Thymus (tissue), 14 donors: ENCODE measurements at places on chromosomes 1 and 21.
A peak's percentile ranks its signal among the peaks of the same experiment; 100 is the strongest.

DNA sequence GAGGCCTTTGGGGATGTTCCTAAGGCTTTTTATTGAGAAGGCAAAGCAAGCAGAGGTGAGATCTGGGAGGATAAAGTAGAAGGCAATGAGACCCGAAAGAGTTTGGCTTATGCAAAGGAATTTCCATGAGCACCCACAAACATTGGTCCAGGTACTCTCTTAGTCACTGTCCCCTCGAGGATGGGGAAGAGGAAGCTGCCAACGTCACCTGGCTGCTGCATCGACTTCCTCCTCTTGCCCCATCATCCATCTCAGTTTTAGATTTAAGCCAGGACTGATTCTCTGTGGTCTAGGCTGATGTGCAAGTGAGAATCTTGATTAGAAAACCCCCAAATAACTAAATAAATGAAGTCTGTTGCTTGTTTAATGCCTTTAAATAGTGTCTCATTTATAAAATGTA lies 28.7 kb downstream of the RUNX1 start:
- H3K27me3 ChIP-seq, result no peaks in the 10 kb centered on the region
- no peak overlapping the region for H3K27ac ChIP-seq
- no peak for DNase-seq
- H3K36me3 ChIP-seq, result peaks cover 7% of the 10 kb centered on the region
- H3K4me3 ChIP-seq, result no peak overlapping the region

DNA sequence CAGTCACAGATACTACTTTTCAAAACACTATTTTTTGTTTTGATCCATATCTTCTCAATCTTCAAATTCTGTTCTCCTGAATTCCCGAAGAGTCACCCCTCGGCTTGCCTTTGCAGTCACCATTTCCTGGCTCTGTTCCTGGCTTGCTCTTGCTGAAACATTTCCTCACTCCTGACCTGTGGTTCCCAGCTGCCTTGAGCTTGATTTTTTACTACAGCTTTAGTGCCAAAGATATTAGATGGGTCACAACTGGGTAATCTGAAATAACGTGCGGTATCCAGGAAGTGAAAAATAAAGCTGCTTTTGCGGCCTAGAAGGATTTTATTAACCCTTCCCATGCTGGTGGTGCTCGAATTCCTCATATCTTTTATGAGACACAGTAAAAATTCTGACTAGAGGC lies 318.8 kb downstream of the PCP4 start:
- no peak for DNase-seq
- H3K4me1 ChIP-seq, result peaks cover 6% of the 10 kb centered on the region
- H3K4me3 ChIP-seq, result no peak overlapping the region
- no peaks in the 10 kb centered on the region for H3K27me3 ChIP-seq
- no peak overlapping the region for H3K27ac ChIP-seq

- H3K36me3 ChIP-seq, result no peaks in the 10 kb centered on the region
- H3K4me3 ChIP-seq, result no peak overlapping the region
- H3K4me1 ChIP-seq, result no peaks in the 10 kb centered on the region
- no peak for DNase-seq
These were observed 40.9 kb downstream of the ALPL start for GRCh38 chr1:21550097-21550496.

GRCh38 chr21:19553919-19554615 lies 1150.5 kb upstream of the TMPRSS15 start:
- H3K4me3 ChIP-seq, result no peak overlapping the region
- no peak overlapping the region for H3K27ac ChIP-seq
- H3K4me1 ChIP-seq, result no peaks in the 10 kb centered on the region
- no peaks in the 10 kb centered on the region for H3K36me3 ChIP-seq

GRCh38 chr1:29332204-29332603 lies 95.9 kb downstream of the PTPRU start:
- H3K27me3 ChIP-seq, result no peaks in the 10 kb centered on the region
- peak; percentile 2 for DNase-seq
- H3K4me1 ChIP-seq, result no peaks in the 10 kb centered on the region
- H3K27ac ChIP-seq, result no peak overlapping the region
- H3K36me3 ChIP-seq, result no peaks in the 10 kb centered on the region
- H3K4me3 ChIP-seq, result no peak overlapping the region
